ENCODE measurements at places on chromosomes 1 and 21. TPM values are rescaled to one million over a fixed set of nuclear protein-coding genes. Genes with fewer than 3 reads are reported as not detected.

Gene ENSA
- 205 TPM for total RNA-seq

Gene IQGAP3
- total RNA-seq: 11.6 TPM

Gene OR6K3
- total RNA-seq: not detected

Gene DIO1
- total RNA-seq: not detected

Gene TUT4
- 82.6 TPM for total RNA-seq

Gene WNT3A
- not detected for total RNA-seq

Gene LMX1A
- not detected for total RNA-seq
